Right forelimb (tissue), 1 donor: ENCODE measurements at places on chromosomes 4 and X.

- no peak for DNase-seq
Measured at GRCh38 chr4:6908432-6909112, 1.1 kb upstream of the TBC1D14 start.

GRCh38 chrX:97756879-97757278, 873.2 kb downstream of the RPA4 start:
- DNase-seq = no peak

- DNase-seq = peak; percentile 82
Measured at GRCh38 chr4:1763550-1764080, 29.5 kb upstream of the FGFR3 start.

DNA sequence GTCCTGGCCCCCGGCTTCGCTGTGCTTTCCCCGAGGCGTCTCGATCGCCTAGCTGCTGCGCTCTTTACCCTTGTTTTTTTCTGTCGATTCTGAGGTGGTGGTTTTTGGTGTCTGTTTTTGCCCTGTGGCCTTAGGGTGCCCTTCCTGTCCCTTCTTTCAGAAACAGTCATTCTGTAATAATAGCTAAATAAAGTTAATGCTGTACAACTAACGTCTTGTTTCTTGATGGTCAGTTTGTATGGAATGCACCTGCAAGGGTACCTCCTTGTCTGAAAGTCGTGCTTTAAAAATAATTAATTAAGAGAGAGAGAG, 686 bp downstream of the FIP1L1 start:
- DNase-seq = no peak

- DNase-seq = no peak
Measured at GRCh38 chr4:184787766-184788503, 37.8 kb downstream of the ACSL1 start.

DNA sequence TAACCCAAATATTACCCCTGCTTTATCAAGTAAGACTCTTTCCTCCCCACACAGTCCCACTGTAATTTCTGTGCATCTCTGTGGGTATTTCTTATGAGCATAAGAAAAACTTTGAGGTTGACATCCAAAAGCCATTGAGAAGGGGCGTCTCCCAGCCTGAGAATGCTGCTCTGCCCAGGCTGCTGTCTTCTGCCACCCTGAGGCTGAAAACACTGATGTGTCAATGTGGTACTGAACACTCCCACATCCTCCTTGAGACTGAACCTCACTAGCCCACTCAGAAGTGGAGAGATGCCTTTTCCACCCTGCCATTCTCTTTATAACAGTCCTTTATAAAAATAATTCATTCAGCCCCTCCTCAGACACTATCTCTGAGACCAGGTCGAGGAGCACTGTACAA, 120.8 kb downstream of the SMIM20 start:
- no peak for DNase-seq

DNA sequence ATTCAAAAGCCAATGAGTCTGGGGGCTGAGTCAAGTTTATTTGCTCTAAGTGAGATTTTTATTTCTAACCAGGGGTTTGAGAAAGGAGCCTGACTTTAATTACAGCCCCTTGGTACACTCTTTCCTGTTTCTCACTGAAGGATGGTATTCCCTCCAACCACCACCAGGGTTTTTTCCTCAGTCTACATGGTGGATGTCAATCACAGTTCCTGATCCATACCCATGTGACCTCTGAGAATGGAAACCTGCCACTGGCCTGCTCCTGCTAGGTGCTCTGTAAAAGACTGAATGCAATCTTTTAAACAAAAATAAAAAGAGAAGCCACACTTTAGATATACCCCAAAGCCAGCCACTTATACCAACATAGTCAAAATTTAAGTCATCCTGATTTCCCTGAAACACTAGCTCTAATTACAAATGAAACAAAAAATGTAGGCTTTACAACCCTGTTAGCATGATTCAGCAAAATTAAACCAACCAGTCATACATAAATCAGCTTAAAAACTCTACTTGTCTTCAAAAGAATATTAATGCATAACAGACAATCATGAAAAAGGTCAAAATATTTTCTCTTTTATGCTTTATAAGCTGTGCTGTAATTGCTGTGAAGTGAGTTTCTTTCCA, 112.1 kb upstream of the NWD2 start:
- no peak for DNase-seq

- no peak for DNase-seq
Measured at GRCh38 chr4:185212581-185212980, 3.2 kb downstream of the SNX25 start.

DNA sequence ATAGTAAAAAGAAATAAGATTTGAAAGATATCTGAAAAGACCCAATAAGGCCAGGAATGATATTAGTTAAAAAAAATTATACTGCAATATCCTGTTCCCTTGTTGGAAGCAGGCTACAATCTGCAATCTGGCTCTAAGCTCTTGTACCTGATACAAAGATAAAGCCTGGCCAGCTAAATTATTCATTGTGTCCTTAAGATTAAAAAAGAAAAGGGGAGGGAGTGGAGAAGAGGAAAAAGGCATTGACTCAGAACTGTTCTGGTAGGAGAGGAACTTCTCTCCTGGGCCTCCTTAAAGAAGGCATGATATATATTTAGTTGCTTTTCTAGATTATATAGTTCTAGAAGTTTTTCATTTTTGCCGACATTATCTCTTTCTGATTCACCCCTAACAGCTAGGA, 46.7 kb downstream of the IRF2 start:
- DNase-seq = no peak

DNA sequence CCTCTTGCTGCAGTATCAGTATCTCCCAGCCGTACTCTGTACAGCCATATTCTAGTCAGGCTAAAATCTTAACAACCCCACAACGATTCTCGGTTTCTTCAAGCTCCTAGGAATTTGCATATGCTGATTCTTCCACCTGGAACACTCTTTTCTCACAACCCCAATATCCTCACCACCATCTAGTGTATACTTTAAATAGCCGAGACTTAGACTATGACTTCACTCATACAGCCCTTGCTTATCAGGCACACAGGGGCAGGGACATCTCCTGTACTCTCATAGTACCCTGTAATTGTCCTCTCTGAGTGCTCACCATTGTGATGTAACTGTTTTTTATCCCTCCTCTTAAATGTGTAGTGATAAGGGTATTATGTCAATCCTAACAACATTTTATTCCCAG, 2126.4 kb upstream of the TENM3 start:
- DNase-seq = no peak

- no peak for DNase-seq
Measured at GRCh38 chr4:57089549-57089948, 20.6 kb downstream of the IGFBP7 start.

DNA sequence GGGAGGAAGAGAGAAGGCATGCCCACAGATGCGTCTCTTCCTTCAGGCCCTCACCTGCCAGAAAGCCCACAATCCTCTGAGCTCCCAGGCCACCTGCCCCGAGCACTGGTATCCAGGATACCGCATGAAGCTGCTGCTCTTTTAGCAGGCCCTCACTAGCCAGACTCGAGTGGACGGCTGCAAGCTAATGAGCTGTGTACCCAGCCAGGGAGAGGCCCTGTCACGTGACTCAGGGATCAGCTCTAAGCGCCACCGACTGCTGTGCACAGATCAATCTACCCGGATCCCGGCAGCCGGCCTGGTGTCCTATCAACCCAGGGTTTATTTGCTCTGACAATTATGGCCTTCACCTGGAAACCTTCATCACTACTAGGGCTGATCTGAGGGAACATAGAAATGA, 39.0 kb downstream of the BCOR start:
- DNase-seq = no peak

- DNase-seq = no peak
Measured at GRCh38 chr4:156388826-156389225, 435.2 kb upstream of the CTSO start.

DNA sequence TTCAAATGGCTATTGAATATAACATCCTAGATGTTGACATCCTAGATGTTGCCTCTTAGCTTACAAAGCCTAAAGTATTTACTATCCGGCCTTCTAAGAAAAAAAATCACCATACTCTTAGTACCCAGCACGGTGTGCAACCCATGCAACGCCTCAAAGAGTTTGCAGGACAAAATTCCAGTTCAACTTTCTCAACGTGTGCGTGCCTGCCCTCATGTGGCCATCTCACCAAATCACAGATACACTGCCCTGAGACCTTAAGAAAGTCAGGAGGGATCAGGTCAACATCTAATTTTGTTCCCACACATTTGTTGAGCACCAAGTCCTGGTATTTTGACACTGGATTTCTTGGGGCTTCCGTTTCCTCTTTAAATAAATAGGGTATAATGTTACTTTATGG, 68.3 kb downstream of the CRMP1 start:
- DNase-seq = peak; percentile 38

GRCh38 chrX:152632445-152633097, 5.1 kb upstream of the GABRQ start:
- DNase-seq = peak; percentile 75

GRCh38 chr4:6348408-6348807, 78.8 kb downstream of the WFS1 start:
- DNase-seq = no peak

DNA sequence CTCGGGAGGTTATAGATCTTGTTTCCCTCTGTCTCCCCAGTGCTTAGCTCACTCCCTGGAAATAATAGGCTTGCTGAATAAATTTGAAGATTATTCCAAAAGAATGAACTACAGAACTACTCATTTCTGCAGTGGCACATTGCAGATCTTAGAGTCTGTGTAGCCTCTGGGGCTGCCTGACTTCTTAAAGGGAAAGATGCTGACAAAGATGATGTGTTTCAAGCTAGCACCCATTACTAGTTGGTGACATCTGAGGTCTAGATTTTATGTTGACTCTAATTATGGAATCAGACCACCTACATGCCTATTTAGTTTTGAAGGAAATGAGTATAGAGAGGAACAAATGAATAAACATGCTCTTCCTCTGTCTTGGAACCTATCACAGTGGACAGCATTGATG, 123.7 kb upstream of the KCNIP4 start:
- DNase-seq = no peak

GRCh38 chr4:41319553-41319952, 62.8 kb downstream of the UCHL1 start:
- DNase-seq = no peak
